ENCODE measurements at places on chromosomes 1 and 21.
A peak's percentile ranks its signal among the peaks of the same experiment; 100 is the strongest.

GRCh38 chr1:61332196-61332753 is 249.9 kb downstream of the NFIA start:
- no peak for DNase-seq

DNA sequence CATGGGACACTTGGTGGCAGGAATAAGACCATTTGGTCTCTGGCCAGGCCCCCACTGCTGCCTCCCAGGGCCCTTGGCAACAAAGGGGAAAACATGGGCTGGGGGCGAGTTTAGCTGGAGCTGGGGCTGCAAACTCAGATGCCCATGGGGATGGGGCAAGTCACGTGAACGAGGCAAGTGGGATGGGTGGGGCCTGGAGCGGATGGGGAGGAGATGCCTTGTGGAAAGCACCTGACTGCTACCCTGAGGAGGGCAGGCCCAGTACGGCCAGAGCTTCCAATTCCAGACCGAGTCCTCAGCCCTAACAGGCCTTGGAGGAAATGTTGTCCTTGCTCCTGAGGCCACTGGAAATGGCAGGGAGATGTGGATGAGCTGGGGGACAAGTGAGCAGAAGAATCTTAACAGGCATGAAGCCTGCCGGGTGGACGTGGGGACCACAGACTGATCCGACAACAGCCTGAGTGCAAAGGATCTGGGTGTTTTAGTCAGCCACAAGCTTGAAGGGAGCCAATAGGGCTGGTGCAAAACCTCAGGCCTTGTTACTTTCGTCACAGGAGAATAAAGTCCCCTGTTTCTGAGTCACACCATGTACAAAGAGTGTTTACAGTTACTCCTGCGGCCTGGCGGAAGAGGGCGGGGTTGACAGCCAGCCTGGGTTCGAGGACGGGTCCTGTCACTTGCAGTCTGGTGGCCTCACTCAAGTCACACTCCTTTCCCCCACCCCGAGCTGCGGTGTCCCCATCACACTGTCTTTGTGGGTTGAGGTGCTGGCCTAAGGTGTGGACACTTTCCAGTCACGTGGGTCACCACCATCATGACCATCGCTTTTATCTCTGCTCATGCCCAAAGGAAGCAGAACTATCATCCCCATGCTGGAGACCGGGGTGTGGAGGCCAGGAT is 19.1 kb downstream of the RUNX3 start:
- DNase-seq, result no peak

DNA sequence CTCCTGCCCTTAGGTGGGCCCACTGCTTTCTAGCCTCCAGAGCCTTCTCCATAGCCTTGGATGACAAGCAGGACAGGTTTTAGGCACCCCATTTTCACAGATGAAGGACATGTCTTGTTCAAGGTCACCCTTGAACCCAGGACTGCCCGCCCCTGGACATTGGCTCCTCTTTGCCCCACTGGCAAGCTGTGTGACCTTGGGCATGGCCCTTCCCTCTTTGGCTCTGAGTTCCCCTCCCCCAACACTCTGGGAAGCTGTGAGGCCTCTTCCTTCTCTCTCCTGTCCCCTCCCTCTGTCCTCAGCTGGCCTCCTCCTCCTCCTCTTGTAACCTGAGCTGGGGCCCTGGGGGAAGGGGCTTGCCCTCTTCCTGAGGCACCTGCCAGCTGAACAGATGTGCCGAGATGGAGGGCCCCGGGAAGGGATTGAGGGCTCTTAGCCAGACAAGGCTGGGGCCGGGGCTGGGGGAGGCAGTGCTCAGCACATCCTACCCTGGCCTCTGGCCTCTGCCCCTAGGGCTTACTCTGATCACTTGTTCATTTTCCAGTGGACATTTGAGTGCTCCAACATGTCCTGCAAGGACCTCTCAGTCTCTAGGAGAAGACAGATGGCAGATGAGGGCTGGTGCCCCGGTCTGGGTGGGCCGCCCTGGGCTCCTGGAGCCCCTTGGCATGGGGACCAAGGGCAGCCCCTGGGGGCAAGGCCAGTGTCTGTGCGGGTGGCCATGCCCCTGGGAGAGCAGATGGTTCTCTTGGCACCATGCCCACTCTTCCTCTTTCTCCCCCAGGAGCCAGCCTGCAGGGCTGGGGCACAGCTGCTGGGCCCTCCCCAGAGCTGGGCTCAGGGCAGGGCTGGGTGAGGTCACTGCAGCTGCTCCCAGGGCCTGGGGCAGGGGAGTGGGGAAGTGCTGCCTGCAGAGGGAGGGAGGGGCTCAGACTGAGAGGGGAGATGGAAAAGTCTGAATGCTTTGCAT is 10.7 kb downstream of the FOXO6 start:
- peak; percentile 51 for DNase-seq

DNA sequence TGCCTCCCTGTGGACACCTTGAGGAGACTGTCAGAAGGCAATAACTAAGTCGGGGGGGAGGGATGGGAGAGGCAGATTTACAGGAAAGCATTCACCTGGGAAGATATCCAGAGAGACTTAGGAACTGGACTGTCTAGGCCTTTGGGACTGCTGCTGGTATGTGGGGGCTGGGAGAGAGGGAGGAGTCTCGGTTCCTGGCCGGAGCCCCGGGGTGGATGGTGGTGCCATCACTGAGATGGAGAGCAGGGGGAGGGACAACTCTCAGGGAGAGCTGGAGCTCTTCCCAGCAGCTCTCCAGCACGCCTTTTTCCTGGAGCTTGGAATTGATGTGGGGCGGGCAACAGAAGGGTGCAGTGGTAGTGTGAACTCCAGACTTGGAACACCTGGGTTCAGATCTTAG is 22.1 kb downstream of the PTPRF start:
- DNase-seq, result peak; percentile 67

- DNase-seq, result no peak
Observed at GRCh38 chr1:29786791-29787732, 550.7 kb downstream of the PTPRU start.

DNA sequence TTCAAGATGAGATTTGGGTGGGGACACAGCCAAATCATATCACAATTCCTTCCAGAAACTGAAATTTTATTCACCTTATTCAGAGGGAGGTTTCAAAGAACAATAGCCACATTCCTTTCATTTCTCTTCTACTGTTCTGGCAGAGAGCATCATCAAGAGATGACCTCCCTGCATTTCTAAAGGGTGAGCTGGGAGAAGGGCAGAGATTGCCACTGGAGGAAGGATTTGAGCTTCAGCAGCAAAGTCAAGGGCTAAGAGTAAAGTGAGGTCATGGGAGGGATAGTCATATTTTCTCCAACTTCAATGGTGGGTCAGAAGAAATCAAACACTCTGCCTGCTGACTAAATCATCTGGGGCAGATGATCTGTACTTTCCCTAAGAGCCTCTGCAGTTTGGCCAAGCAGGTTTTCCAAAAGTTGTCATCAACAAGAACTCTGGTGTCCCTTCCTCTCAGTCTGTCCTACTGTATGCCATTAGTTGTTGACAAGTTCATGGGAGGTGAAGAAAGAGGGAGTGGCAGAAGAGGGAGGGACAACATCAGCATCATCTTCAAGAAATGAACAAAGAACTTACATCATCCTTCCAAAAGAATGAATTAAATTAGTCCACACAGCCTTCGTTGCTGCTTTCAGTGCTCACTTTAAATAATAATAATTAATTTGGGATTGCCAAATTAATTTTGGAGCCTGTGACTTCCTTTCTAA is 298.3 kb downstream of the ASTN1 start:
- no peak for DNase-seq

DNA sequence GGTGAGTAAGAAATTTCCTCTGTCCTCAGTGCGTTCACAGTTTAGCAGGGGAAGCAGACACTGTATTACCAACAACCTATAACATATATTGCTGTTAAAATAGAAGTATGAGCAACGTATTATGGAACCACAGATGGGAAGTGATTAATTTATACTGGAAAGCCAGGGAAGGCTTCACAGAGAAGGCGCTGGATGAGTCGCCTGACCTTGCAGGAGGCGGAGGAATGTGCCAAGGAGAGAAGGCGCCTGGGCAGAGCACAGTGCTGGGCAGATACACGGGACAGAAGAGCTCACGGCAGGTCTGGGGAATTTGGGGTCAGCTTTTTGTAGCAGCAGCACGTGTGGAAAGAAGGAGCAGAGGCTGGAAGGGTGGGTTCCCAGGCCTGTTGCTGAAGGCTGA is 116.3 kb downstream of the DHRS3 start:
- DNase-seq, result no peak

- no peak for DNase-seq
Observed at GRCh38 chr1:46034601-46035516, 97.6 kb downstream of the PIK3R3 start.

DNA sequence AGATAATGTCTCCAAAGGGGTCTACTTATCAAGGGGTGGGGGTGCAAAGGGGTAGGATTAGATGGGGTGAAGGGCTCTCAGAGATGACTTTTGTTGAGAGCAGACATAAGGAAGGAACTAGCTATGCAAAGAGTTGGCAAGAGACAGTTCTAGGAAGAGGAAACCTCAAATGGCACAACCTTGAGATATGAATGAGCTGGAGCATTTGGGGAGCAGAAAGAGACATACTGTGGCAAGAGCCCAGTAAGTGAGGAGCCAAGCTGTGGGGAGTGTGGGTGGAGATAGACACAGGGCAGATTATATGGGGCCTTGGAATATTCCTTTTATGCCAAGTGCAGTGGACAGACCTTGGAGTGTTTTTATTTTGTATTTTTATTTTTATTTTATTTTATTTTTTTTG is 84.8 kb upstream of the BTG3 start:
- no peak for DNase-seq

DNA sequence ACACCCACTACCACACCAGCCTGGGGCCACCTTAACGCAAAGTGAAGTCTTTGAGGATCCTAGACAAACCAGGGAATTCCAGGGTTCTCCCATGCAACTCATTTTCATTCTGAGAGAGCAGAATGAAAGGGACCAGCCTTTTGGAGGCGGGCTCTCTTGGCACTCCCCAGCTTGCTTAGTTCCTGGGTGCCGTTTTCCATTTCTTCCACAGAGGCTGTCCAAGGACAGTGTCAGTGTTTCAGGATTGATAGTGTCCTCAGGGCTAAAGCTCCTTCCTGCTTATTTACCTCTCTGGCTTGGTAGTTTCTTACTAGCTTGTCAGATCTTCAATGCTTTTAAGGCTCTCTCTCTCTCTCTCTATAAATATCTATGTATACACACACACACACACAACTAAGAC is 30.1 kb upstream of the GNG4 start:
- DNase-seq, result no peak

GRCh38 chr1:81949421-81949820 is 148.7 kb downstream of the ADGRL2 start:
- DNase-seq, result no peak

DNA sequence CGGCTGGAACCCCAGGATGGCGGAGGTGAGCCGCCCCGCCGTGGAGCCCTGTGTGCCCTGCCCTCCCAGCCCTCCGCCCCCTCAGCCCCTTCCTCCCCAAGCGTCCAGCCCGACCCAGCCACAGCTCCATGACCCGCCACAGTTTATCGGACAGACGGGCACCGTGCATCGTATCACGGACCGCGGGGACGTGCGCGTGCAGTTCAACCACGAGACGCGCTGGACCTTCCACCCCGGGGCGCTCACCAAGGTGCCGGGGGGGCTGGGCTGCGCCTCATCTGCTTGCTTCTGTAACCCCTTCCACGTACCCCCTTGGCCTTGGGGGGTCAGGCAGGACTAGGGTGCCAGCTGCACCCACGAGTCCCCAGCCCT is 6.6 kb upstream of the MMP23B start:
- no peak for DNase-seq

GRCh38 chr1:10237157-10237539 is 26.8 kb downstream of the KIF1B start:
- no peak for DNase-seq

DNA sequence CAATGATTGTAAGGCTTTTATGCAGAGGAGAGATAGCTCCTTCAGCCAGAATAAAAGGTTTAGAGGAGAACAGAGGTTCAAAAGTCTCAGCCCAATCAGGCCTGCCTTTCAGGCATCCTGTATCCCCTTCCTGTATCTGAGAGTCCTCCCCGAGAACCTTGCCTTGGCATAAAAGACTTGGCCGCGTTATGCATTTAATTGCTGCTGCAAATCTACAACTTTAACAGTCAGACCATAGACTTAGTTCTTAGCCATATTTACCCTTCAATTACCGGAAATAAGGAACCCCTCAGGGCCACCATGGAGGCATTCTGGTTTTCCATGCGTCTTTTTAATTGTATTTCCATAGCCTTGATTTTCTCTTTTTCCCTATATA is 18.3 kb upstream of the HYI start:
- DNase-seq, result no peak

DNA sequence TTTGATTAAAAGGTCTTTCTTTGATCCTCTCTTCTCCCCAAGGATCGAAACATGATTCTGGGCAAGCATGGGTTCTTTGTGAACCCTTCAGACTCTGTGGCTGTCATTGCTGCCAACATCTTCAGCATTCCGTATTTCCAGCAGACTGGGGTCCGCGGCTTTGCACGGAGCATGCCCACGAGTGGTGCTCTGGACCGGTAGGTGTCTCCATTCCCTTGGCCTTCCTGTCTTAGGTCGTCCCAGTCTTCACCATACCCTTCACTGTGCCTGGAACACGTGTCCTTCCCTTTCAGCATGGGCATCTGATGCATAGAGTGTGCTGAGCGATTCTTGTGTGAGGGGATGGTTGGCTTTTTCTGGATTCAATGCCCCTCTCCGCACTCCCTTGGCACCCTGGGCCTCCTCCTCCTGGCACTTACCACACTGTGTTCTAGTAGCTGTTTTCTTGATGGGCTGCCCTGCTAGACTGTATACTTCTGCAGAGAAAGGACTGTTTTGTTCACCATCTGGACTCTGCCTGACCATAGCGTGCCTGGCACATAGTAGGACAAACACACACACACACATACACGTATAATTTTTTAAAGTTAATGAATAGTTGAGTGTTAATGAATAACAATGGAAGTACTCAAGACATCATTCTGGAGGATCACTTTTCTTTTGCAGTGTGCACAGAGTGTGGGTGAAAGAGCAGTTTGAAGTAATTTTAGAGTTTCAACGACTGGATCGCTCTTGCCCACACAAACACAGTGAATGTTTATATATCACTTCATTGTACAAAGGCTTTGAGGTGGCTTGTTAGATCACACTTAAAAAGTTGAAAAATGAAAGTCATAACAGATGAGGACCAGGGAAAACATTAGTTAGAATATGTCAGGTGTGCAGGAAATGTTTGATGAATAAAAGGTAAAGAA is 43.2 kb downstream of the PGM1 start:
- no peak for DNase-seq

DNA sequence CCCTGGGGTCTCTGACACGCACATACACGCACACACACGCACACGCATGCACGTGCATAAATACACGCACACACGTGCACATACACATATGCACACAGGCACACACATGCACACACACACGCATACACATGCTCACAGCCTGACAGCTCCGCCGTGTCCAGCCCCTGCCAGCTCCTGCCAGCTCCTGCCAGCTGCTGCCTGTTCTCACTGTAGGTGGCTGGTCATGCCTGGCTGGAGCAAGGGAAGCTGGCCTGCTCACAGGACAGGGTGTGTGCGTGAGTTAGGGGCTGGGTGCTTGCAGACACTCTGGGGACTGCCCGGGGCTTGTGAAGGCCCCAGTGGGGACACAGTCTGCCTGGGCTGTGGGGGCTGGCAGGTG is 4.9 kb downstream of the PLCH2 start:
- DNase-seq, result no peak

GRCh38 chr1:209405183-209405814 is 178.2 kb upstream of the CAMK1G start:
- no peak for DNase-seq

Data from hypothalamus (tissue), 51 donors.